ENCODE measurements at places on chromosomes 13 and 19.
A peak's percentile ranks its signal among the peaks of the same experiment; 100 is the strongest.

DNA sequence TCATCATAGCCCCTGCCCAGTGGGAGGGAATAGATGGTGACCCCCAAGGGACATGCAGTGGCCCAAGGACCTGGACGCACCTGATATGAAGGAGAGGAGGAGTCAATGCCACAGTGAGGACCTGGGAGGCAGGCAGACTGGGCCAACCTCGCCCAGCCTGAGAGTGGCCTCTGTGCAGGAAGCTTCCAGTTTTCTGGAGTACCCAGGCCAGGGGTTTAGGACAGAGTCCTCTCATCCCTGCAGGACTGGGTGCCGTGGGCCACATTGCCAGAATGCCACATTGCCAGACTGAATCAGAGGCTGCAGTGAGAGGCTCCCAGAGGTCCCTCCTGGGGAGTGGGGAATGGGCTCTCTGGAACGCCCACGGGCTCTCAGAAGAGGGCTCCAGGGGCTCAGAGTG, 82.9 kb upstream of the VSTM2B start:
- no peak for DNase-seq

GRCh38 chr13:94859811-94860210, 147.5 kb upstream of the SOX21 start:
- DNase-seq = no peak

- DNase-seq = no peak
Observed at GRCh38 chr19:47512948-47513319, 1.9 kb downstream of the NAPA start.

DNA sequence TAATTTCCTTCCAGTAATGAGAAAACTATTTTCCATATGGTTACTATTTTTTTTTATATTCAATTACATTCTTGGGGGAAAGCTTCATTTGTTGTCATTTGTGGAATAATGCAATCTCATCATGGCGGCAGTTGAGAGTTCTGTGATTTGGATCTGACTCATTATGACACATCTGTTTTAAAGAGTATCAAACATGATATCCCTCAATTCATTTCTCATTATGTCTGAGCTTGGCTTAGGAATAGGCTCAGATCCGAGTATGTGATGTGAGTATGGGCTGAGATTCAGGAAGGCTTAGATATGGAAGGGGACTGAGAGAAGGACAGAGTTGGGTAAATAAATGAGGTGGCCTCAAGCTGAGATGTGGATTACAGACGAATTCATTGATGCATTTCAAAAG, 64.4 kb downstream of the POSTN start:
- DNase-seq = no peak

GRCh38 chr13:44667943-44668342, 91.8 kb upstream of the TSC22D1 start:
- no peak for DNase-seq

- DNase-seq = peak; percentile 68
Observed at GRCh38 chr19:47351548-47351947, 2.4 kb downstream of the DHX34 start.

DNA sequence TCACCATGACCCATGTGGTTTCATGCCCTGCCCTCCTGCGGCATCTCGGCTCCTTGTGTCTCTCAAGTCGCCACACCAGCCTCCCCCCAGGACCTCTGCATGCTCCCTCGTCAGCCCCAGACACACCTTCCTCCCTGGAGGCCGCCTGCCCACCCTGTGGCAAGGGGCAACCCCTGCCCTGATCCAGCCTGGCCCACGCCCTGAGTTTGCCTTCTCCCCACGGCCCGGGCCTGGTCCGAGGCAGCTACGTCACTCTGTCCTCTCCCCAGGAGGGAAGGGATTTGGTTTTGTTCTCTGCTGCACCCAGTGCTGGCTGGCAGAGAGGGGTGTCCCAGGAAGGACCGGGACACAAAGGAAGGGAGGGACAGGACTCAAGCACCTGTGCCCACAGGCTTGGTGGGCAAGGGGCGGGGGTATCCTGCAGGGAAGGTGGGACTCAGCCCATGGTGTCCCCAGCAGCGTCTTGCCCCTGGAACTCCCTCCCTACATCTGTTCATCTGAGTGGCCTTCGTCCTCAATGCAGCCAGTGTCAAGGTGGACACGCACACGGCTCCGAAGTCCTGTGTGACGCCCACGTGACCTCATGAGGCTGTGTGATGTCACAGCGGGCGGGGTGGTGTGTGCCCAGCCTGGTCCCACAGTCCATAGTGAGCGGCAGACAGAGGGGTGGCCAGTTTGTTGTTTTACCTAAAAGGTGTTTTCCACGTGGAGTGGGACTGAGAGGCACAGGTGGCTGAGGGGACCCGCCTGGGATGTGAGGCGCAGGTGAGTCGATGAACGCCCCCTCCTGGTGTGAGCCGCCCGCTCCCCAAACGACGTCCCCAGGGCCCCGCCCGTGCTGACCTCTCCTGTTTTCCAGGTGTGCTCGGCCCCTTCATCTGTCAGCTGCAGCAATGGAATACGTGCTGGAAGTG, at the start of gene TEX29:
TSS of gene TEX29 (plus strand) at position 645 of the 914 bp plus-strand sequence. CDS start at position 894, 249 bp downstream.
- no peak for DNase-seq

- DNase-seq = no peak
Observed at GRCh38 chr19:38781058-38781457, 7.7 kb upstream of the LGALS7 start.

GRCh38 chr13:43291287-43292060, 268.1 kb downstream of the DNAJC15 start:
- no peak for DNase-seq

DNA sequence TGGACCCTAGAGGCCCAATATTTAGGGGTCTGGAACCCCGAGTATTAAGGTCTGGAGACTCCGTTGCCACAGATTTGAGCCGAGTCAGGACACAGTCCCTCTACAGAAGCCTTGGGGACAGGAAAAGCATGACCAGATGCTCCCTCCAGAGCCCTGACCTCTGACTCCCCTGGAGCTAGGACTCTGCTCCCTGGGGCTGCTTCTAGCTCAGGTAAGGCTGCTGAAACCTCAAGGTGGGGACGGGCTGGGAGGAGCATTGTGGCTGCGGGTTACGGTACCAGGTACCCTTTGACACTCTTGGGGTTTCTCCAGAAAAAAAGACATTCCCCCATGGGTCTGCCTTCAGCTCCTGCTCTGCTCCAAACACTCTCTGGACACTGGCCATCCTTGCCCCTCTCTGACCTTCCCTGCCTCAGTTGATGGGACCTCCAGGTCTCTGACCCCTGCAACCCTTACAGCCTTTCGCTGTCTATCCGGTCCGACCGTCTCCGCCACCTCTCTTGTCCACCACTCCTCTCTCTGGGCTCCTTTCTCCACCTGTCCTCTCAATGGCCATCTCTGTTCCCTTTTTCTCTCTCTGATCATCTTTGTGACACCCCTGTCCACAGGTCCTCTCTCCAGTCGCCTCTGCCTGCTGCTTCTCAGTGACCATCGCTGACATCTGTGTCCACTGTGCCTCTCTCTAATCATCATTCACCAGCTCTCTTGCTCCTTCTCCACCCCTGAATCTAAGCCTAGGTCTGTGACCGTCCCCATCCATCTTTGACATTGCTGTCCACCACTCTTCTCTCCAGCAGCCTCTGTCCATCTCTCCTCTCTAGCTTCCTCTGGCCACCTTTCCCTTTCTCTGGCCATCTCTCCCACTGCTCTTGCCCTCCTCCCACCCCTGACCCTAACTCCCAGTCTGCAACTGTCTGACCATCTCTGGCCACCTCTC, 1.4 kb downstream of the LRFN3 start:
- no peak for DNase-seq

- DNase-seq = peak; percentile 80
Observed at GRCh38 chr19:38229585-38230073, 5.6 kb upstream of the DPF1 start.

DNA sequence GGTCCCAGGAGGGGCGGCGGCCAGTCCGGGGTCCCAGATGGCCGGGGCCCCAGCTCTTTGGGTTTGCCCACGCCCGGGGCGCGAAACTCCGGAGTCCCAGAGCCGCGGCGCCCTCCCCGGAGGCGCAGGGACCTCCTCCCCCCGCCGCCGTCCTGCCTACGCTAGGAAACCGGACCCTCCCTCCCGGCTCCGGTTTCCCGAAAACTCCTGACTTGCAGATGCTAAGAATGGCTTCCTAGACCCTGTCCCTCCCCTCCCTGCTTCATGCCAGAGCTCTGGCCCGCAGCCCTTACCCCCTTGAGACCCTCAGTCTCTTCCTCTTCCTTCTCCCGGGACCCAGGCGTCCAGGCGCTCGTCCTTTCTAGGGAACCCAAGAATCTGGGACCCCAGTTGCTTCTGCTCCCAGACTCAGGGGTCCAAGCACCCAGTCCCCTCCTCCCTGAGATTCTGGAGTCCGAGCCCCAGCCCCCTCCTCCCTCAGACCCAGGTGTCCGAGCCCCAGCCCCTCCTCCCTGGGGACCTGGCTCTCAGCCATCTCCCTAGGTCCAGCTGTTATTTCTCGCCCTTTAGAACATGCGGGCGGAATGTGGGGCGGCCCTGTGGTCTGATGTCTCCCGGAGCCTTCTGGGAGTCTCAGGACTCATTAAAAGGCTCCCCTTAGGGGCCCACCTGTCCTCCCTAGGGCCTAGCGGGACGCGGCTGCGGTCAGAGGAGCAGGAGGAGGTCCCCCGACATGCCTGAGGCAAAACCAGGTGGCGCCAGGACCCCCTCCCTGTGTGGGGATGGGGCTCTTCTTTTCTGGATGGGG, at the start of gene MYBPC2:
TSS of gene MYBPC2 (plus strand) at position 672 of the 808 bp plus-strand sequence. CDS start at position 734, 62 bp downstream.
- DNase-seq = no peak
